AG09309 (cell line): ENCODE measurements at places on chromosomes 3 and 15.

DNA sequence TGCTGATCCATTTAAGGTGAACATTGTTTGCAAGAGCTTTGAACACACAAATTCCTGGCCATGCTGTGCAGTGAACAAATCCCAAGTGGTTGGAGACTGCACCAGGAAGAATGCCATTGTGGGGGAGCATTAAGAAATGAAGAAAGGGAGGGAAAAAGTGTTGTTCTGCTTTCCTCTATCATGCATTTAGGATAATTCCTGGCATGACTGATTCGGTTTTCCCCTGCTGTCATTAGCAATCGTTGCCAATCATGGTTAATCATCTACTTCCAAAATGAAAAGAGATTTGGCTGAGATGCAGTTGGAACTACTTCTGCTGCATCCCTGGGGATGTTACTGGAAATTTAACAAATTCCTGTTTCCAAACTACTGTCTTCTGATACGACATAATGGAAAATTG lies 73.7 kb upstream of the ZPLD1 start:
- DNase-seq = no peak

DNA sequence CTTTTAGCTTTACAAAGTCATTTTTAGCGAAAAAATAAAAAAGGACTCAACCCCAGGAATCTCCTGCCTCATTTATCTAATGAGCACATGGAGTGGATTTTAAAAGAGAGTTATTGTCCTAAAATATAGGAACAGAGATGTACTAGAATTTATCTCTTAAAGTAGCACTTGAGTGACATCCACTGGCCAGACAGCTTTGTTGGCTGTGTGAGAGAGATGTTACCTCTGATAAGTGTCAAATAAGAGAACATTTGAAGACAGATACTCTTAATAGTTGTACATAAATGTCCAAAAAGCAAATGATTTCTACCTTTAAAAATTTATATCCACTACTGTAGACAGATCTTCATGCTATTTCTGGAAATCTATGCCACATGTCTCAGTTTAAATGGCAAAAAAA lies 12.3 kb upstream of the MFSD1 start:
- DNase-seq = no peak

DNA sequence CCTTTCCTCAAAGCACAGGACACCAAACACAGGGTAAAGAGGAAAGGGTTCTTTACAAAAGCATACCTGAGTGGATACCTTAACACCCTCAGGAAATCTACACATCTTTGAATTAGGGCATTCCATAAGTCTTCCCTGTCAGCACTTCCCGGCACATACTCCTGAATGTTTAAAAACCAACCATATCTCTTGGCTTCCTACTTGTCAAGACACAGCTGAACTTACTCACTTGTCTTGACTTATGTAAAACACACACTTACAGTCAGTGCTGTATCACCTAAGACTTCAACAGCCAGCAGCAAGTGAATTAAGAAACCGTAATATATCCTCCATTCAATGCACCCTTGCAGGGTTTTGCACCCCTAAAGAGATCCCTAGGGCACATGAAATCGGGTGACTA lies 17.5 kb downstream of the IL1RAP start:
- no peak for DNase-seq

GRCh38 chr15:91127236-91127955 lies 27.3 kb downstream of the SV2B start:
- no peak for DNase-seq

- DNase-seq = no peak
Observed at GRCh38 chr3:150096700-150097587, 126.2 kb upstream of the PFN2 start.

DNA sequence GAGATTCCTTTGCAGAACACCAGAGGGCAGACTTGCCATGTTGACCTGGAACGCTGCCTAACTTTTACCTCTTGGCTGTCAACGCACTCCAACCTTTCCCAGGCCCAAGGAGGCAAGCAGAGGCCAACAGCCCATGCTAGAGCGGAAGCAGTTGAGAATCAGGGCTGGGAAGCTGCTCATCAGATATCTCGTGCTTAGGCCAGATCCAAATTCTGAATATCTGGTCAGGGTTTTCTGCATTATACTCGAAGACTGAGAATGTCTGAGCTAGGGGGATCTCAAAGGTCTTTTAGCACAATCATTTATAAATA lies 2.5 kb downstream of the XIRP1 start:
- DNase-seq = no peak

- no peak for DNase-seq
Observed at GRCh38 chr3:19792388-19792787, 141.6 kb downstream of the EFHB start.

DNA sequence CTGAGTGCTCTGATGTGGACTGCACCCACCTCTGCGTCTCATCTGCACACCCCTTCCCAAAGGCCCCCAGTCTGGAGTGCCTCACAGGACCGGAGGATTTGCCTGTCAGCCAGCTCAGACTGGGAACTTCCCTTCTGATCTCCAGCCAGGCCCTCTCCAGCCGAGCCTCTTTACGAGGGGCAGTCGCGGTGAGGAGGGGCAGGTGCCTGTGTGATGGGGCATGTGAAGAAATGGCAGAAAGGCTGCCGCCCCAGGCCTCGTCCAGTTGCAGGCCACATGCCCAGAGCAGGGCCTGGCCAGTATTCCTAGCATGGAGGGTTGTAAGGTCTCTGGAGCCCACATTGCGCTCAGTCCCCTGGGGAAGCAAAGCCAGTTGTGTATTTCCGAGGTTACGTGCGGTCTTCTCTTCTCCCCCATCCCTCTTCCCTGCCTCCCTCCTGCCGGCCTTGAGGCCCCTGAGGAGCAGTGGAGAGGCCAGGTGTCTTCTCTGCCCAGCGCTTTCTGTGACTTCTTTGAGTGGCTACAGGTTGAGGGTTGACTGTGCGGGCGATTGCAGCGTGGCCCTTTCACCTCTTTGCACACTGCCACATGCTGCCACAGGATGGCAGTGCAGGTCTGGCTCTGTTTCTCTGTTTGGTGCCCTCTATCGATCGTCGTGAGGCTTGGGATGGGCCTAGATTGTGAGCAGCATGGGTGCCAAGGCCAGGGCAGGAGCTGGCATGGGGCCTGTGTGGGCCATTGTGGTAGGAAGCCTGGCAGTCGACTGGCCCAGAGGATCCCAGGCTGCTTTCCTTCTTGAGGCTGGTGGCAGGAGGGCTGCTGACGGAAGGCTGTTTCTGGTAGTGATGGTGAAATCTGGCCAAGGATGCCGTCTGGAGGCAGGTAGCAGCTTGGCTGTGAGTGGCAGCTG lies 5.3 kb downstream of the CLK3 start:
- no peak for DNase-seq

- DNase-seq = no peak
Observed at GRCh38 chr3:27449530-27450150, 34.5 kb downstream of the SLC4A7 start.

GRCh38 chr15:42059661-42060476 lies 34.5 kb downstream of the PLA2G4D start:
- DNase-seq = no peak

DNA sequence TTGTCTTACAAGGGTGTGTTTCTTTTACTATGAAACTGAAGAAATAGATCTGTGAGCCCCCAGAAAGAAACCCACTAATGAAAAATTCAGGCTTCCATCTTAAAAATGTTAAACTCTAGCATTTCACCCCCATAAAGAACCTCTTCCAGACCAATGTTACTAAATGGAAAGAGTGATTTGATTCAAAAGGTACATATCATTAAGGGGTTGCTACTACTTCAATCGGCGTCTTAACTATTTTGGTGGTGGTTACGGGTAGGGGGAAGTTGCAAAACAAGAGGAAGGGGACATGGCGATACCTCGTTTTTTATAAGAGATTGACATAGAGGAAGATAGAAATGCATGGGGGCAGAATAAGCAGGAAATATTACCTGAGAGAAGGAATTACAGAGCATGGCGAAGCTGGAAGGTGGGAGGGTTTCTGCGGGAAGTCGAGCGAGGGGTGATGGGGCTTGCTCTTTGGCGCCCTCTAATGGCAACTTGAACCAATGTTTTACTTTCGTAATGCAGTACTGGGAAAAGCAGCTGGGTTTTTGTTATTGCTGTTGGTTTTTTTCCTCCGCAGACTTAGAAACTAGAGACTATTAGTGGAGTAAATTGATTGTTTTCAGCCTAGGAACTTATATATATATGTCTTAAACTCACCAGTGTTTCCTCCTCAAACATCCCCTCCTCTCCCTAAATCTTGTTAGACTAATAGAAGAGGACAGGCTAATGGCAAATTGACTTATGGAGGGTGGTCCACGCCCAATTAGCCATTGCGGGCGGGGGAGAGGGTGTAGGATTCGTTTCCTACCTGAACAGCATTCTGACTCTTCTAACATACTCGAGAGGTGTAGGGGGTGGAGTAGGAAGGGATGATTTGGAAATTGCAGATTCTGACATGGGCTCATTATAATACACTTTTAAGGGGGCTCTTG lies 11.3 kb upstream of the SOX2 start:
- DNase-seq = peak; percentile 11

DNA sequence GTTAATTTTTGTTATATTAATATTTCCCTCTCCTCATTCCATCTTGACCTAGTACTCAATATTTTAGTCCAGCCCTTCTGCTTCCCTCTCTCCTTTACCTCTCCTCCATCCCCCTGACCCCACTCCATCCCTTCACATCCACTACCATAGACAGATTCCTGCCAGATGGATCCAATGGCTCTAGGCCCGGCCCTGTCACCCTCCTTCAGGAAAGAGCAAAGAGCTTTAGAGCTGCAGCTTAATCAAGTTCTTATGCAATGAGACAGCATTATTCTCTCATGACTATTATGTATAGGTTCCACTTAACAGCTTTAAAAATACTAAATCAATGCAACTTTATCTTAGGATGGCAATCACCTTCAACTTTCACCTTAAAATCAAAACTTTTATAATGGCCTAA lies 200.7 kb upstream of the TTC14 start:
- no peak for DNase-seq

- DNase-seq = no peak
Observed at GRCh38 chr15:78732634-78733033, 78.6 kb downstream of the ADAMTS7 start.

- no peak for DNase-seq
Observed at GRCh38 chr3:113111011-113111707, 100.2 kb upstream of the BOC start.

- no peak for DNase-seq
Observed at GRCh38 chr3:172517859-172518466, 5.3 kb downstream of the TNFSF10 start.

DNA sequence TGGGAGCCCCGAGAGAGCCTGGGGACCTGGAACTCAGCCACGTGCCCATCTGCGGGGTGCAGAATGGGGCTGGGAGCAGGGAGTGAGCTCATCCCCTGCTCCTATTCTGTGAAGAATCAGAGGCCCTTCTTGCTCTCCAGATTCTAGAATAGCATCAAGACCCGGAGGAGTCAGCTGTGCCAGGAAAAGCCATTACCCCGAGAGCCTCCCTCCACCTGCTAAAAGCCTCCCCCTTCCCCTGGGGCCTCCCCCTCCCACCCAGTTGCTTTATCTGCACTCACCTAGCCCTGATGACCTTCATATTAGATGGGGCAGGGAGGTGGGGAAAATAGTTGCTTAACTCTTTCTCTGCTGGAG lies 23.1 kb downstream of the CCDC33 start:
- no peak for DNase-seq

DNA sequence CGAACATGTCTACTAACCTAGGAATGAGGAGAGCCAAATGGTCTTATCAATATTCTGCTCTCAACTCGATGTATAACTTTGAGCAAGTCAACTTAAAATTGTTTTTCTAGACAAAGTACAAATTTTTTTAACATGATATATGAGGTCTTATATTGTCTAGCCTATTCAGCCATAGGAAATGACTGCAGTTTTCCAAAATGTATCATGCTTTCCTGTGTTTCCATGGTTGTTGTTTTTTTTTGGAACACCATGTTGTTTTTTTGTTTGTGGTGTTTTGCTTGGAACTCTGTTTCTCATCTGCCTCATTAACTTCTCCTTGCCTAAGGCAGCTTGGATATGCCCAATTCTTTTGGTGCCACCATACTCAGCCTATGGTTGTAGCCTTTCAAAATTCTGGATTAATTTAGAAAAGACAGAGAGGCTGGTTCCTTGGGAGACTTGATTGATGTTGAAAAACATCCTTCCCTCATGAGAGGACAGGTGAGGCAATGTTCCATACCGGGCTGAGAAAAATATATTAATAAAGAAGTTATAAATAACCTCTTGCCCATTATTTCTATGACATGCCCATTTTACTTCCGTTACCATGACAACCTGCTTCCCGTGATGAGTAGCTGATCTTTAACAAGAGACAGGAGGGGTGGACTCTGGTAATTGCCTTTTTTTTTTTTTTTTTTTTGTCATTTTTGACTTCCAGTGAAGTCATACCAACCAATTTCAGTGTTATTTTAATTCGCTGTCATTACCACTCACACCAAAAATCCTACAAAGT lies 687.9 kb upstream of the GRM7 start:
- no peak for DNase-seq

DNA sequence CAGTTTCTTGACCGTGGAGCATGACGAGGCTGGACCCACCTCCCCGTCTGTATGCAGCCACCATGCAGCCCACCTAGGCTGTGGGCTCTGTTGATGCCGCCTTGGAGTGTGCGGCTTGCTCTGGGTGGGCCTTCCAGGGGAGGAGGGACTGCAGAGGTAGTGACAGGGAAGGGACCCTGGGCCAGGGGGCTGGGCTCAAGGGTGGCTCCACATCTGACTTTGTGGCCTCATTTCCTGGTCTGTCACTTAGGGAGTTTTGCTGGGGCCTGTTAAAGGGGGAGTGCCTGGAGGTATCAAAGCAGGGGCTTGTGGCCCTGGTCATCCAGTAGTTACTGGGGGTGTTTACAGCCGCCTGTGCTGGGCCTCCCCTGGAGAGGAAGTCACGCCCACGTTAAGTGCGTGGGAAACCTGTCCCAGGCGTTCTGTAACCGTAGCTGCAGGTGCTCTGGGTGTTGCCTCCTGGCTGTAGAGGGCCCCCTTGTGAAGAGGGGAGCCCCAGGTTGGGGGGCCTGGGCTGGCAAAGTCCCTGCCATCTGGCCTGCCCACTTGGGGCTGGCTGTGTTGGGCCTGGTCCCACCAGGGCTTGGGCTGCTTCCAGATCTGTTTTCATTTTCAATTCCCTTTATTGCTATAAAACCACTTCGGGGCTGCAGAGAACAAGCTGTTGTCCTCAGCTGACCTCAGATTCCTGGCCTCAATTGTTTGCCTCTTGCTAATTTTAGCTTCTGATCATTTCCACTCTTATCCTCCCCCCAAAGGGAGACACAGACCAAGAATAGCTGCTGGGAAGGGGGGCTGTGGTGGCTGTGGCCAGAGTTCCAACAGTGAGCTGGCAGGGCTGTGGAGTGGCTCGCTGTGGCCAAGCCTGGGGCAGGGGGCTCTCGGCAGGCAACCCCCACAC lies 26.5 kb downstream of the KLF13 start:
- peak; percentile 82 for DNase-seq

DNA sequence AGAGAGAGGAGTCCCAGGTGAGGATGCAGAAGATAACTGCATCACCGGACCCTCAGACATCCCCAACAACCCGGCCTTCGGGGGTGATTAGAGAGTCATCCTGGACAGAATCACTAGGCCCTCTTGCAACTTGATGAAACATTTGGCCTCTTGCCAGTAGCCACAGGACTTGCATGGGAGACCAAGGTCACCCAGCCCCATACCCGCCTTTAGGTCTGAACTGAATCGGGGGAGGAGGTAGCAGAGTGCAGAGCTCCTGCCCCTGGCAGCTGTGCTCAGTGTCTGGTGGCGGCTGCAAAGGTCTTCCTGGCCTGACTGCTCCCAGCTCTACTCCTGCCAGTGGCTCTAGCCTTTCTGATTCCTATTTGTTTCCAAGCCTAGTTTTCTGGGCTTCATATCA lies 12.4 kb downstream of the PIF1 start:
- no peak for DNase-seq

- no peak for DNase-seq
Observed at GRCh38 chr3:9059489-9060400, 96.5 kb upstream of the RAD18 start.
